ENCODE measurements at places on chromosomes 2 and 18.
A peak's percentile ranks its signal among the peaks of the same experiment; 100 is the strongest.

DNA sequence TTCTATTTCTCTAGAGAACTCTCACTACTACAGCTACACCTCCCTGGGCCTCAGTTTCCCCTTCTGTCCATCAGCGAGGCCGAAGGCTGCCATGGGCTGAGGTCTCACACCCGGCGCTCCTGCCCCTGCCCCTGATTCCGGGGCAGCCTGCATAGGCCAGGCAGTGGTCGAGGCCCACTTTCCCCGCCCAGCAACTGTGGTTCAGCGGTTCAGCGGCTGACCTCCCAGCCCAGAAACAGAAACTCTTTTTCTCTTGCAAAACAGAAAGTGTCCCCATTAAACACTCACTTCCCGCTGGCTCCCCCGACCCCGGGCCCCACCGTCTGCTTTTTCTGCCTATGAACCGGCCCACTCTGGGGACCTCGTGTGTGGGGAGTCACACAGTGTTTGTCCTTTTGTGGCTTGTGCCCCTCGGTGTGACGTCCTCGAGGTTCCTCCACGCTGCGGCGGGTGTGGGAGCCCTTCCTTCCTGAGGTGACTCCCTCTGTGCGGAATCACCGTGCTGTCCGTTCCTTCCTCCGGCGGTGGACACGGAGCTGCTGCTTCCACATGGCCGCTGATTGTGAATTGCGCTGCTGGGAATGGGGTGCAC lies 16.0 kb downstream of the PDCD1 start:
- DNase-seq, result no peak

DNA sequence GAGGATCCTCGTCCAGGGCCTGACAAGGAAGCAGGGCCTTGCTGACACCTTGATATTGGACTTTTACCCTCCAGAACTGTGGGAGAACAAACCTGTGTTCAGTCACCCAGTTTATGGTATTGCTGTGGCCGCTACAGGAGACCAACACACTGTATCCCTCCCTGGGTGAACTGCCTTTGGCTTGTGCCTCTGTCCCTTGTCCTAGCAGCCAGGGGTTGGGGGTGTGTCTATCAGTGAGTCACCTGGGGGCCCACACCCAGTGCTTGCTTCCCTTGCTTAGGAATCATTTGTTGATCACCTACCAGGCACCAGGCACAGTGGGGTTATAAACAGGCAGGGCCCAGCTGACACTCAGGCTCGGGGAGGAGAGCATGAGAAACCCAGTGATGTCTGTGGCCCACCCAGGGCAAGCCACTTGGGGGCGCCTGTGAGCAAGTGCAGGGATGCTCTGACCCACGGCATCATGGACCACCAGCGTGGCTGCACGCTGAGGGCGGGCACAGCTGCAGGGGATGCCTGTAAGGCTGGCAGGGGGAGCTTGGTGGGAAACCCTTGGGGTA lies 17.1 kb downstream of the TMEM185B start:
- no peak for DNase-seq

GRCh38 chr2:7016601-7017211 lies 99.5 kb downstream of the RNF144A start:
- DNase-seq, result no peak

- DNase-seq, result peak; percentile 11
These were observed 107.7 kb downstream of the CD226 start for GRCh38 chr18:69840001-69840400.

DNA sequence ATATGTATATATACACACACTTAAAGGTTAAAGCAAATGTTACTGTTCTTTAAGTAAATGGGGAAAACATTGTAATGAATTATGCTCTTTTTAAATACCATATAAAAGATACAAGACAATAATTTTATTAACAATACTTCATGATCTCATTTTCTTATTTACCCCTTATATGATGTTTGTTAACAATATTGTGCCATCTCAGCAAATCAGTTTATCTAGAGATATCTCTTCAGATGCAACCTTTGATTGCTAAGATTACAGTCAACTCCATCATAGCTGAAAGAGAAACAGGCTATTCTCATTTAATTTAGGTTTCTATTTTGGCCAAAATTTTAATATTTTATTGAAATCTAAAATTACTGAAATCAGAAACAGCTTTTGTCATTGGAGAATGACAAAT lies 197.9 kb downstream of the CALCRL start:
- DNase-seq, result no peak

GRCh38 chr2:168244318-168244717 lies 3.1 kb downstream of the STK39 start:
- peak; percentile 71 for DNase-seq

- no peak for DNase-seq
These were observed 292.1 kb downstream of the EXOC6B start for GRCh38 chr2:72533765-72534164.

DNA sequence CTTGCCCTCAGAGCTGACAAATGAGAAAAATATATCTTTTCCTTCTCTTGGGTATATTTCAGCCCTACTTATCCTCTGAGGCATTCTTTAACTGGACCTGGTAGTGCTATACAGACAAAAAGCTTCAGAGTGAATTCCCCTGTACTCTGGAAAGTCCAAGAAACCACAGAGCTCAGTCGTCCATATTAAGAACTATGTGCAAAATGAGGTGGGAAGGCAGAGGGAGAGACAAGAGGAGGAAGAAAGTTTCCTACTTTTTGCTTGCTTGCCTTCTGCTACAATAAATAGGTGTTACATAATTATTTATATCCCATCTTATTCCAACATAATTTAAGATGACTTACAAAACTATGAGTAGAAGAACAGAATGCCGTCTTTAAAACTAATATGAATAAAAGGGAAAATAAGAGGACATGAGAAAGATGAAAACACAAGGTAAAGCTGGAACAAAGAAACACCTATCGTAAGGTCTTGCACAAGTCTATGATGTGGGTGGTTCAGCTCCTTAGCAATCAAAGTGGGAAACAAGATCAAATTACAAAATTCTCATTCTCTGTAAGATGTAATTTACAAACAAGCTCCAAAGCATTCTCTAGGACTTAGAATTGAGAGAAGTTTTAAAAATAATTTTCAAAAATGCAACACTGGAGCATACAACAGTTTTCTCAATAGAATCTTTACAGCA lies 97.9 kb downstream of the BAZ2B start:
- no peak for DNase-seq

- no peak for DNase-seq
These were observed 246.0 kb downstream of the LDLRAD4 start for GRCh38 chr18:13464432-13465123.

- no peak for DNase-seq
These were observed 53.6 kb upstream of the RNF152 start for GRCh38 chr18:61946449-61946848.

GRCh38 chr2:198456418-198456817 lies 652.0 kb downstream of the PLCL1 start:
- no peak for DNase-seq

DNA sequence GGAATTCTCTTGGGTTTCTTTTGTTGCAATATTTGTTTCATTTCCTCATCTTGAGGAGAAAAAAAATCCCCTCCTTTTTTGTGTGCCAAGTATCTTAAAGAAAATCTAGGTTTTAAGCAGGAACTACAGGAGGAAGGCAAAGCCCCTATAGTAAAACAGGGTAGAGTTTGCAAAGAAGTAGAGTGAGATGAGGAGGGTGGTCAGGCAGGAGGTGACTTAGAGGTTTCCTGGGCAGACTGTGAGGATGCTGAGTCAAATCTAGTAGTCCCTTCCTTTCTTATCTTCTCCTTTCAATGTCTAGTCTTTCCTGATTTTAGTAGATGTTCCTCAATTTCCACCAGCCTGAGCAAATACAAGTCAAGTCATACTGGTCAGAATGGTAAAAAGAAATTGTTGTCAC lies 222.5 kb downstream of the PMAIP1 start:
- DNase-seq, result no peak

DNA sequence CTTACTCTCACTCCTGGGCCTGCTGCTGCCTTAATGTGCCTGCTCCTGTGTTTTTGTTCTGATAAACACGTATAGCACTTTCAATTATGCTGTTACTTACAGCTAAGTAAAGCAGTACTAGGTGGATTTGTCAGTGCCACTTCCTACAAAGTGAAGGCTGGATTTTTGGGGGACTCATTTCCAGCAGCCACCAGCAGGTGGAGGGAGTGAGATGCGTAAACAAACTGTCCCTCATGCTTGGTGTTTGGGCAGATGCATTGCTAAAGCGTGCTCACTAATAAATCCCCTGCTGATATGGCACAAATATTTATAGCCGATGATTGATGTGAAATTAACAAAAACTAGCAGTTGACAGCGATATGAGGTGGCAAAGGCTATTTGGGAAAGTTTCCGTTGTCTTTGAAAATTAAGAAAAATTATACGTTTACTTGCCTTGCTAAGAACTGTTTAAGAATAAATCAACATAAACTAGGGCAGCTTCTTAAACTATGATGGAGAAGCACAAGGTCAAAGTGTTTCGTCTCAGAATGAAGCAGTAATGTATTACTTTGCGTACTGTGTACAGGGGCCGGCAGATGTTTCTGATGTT lies 101.7 kb downstream of the AGAP1 start:
- peak; percentile 37 for DNase-seq

DNA sequence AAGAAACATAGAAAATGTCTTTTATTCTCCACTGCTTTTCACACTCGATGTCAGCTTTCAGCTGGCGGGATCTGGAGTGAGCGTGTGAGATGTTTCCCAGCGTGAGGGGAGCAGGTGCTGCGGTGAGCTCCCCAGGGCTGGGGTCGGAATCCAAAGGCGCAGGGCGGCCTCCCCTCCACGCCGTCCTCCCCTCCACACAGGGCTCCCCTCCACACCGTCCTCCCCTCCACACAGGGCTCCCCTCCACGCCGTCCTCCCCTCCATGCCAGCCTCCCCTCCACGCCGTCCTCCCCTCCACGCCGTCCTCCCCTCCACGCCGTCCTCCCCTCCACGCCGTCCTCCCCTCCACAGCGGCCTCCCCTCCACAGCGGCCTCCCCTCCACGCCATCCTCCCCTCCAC lies 26.9 kb upstream of the KCNG2 start:
- no peak for DNase-seq

DNA sequence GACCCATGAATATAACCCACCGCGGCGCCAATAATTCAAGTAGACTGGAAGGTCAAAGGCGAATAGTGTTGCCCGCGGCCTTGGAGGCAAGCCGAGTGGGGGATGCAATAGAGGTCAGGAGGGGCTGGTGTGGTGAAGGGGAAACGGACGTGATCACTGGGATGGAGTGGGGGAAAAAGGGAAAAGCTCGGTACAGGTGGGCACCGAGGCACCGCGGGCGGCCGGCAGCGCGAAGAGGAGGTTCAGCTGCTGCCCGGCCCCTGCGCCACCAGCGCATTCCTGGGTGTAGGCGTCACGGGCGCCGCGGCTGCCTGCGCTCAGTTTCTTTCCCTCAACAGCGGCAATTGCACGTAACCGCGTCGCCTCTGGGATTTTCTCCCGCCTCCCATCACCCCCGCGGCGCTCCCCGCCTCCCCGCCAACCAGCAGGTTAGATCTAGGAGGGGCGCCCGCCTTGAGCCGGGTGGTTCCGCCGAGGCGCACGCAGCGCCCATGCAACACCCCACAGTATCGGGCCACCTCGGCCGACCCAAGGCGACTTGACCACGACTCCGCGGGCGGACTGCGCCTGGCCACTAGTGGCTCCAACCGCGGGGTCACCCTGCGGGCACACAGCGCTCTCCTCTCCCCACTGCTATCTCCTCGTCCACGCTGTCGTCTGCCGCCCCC lies 1.5 kb downstream of the RND3 start:
- peak; percentile 78 for DNase-seq

DNA sequence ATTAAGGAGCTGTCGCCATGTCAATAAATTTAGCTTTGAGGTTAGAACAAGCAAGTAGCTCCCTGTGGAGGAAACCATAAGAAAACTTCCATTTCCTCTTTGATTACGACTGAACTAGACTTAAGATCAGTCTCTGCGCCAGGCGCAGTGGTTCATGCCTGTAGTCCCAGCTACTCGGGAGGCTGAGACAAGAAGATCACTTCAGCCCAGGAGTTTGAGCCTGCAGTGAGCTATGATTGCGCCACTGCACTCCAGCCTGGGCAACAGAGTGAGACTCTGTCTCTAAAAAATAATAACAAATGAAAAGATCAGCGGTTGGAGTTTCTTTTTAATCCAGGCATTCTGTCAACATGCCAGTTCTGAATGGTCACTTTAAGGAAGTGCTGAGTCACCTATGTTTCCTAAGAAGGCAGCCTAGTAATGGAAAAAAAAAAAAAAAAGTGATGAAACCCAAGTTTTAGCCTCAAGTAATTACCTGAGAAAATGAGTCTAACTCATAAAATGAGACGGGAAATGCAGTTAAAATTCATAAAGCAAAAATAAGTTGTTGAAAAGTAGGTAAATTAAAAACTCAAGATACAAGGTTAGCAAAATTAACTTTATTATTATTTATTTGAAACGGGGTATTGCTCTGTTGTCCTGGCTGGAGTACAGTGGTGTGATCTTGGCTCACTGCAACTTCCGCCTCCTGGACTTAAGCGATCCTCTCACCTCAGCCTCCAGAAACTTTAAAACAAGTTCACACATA lies 10.2 kb downstream of the C18orf32 start:
- no peak for DNase-seq

- DNase-seq, result no peak
These were observed 103.2 kb downstream of the TCF4 start for GRCh38 chr18:55484773-55485172.

DNA sequence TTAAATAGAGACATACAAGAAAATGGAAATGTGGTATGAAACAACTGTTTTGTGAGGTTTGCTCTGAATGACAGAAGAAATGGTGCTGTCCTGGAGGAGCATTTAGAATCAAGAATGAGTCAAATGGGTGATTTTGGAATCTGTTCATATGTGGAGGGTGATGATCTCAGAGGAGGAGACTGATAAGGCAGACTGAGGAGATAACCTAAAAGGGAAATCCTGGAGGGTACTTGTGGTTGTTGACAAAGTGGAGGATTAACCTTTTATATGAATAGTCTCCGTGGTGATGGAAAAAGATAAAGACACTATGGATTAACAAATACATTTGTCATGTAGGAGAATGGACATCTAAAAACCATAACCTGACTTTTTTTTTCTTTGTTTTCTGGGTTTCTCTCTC lies 74.1 kb downstream of the MMADHC start:
- DNase-seq, result no peak
